ENCODE measurements at places on chromosomes 3 and 15.

- DNase-seq, result no peak
Observed at GRCh38 chr15:52050416-52050815, 31.4 kb downstream of the MAPK6 start.

DNA sequence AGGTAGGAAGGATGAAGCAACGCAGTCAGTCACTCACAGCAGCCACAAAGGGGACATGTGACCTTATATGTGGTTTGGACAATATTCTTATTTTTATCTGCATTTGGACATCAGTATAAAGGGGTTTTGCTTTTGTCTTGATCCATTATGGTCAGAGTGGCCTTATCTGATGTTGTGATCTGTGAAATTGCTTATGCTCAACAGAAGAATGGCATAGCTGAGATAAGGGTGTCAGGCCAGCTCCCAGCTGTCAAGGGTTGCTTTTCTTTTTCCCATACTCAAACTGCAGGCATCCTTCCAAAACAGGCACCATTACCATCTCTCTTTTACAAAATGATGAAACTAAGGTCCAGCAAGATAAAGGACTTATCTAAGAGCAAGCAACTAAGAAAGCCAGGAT, 28.1 kb downstream of the DCLK3 start:
- DNase-seq, result no peak

DNA sequence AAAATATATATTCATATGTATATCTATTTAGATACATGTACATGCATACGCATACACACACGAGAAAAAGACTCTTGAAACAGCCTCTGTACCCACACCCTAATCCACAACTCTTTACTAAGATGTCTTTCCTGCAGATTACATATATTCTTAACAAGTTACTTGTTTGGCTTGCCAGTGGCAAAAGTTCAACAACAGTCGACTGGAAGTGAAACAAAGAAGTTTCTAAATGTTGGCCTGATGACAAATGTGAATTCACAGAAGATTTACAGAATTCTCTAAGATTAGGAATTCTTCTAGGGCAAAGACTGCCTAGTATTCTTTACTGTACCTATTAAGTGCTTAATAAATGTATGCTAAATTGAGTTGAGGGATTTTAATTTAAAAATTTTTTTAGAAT, 116.8 kb downstream of the CDIN1 start:
- no peak for DNase-seq

DNA sequence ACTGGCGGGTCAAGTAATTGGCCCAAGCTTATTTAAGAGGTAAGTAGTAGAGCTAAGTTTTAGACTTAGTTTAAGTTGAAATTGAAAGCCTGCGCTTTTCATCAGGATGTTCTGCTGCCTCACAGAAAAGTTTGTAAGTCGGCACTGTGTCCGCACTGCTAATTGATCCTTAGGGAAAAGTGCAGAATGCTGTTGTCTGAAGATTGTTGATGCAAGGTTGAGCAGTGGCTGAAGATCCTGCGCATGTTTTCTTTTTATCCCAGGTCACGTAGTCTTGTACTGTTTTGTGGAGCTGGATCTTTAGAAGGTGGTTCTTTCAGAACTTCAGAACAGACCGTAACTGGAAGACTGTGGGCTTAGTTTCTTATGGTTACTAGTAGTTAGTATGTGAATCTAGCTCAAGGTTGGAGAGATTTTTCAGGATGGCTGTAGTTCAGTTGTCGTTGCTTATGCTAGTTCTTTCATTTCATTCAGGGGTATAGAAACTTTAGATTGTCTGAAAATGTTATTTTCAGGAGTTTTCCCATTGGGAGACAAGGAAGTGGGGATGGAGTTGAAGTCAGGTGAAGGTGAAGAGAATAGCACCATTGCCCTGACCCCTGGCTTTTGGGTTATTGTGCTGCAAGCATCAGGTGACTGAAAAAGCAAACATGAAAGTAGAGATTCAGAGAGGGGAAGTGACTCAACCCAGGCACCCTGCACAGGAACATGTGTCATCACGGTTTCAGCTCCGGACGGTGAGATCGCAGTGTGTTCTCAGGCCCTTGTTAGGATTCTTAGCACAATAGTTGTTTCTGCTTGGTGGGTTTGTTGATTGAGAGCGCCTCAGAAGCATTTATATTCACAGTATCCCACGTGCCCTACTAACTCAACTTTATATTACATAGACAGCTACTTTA, 32.8 kb downstream of the AKAP13 start:
- DNase-seq, result no peak

GRCh38 chr15:56763141-56763895, 30.0 kb upstream of the ZNF280D start:
- no peak for DNase-seq

- no peak for DNase-seq
Observed at GRCh38 chr3:186095561-186096081, 13.3 kb downstream of the ETV5 start.

DNA sequence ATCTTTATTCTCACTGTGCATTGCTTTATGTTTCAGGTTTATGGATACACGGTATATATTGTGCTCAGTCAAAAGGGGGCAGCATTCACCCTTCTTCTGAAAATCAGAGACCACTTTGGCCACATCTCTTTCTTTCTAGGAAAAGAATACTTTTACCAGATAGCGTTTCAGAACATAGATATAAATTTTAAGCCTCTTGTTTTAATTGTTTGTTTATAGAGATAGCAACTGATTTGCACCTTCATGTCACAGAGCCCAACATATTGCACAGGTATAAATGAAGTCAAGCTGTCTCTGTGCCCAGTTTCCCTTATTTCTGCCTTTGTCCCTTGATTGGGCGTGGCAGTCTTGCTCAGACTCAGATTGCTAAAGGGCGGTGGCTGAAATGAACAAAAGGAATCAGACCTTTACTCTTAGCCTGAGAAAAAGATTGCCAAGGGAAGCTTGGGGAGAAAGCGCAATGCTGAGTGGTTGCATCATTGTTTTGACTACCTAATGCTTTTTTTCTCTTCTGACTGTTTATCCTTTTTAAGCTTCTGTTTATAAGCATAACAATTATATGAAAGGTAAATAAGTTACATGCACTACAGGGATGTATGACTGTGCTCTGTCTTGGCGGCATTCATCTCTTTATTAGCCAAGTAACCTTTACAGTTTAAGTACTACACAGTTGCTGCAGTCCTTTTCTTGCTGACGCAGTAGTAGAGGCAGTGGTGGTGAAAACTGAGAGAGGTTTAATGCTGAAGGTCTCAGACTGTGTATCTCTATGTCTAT, 70.8 kb upstream of the ZBTB20 start:
- peak; percentile 46 for DNase-seq

GRCh38 chr15:85974348-85974705, 105.3 kb upstream of the AGBL1 start:
- DNase-seq, result no peak

GRCh38 chr15:100972975-100973350, 53.8 kb downstream of the LRRK1 start:
- DNase-seq, result no peak

All from renal pelvis (tissue), 12 donors.